ENCODE measurements at places on chromosomes 11 and 22.

DNA sequence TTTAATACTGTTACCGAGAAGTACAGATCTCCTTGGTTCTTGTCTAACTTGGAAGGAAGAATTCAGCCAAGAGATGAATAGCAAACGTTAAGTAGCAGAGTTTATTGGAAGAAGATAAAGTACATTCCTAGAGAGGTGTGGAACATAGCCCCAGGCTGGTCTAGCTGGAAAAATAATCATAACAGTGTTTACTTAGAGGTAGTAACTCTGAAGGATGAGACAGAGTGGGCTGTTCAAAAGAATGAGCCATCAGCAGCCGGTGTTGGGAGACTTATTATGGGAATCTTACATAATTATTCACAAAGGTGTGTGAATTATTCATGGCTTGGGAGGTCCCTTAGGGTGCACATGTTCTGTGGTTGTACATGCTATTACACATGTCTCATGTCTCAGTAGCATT lies 276.5 kb downstream of the LUZP2 start:
- no peak for DNase-seq

GRCh38 chr11:2398664-2399355 lies 1.7 kb upstream of the TSSC4 start:
- no peak for DNase-seq

- no peak for DNase-seq
These were observed 2.5 kb downstream of the USP2 start for GRCh38 chr11:119378851-119379465.

DNA sequence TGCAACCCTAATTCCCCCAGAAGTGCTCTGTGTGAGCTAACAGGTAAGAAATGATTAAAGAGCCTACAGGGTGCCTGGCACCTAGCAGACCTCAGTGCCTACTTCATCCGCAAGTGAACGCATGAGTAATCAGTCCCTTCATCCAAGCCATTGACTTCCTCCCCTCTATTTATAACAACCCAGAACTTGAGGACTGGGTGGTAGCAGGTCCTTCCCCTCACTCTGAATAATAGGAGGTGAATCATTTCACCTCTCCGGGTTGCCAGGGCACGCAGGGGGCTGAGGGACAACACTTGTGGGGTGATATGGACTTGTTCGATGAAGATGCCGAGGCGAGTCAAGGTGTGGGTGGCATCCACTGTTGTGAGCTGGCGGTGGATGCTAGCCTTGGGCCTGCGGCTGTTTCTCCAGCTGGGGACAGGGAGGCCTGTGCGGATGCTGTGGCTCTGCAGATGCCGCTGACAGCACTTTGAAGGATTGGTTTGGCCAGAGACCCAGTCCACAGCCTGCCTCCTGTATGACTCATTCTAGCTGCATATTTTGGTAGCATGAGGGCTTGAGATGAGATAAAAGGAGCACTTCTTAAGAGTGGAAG lies 11.7 kb upstream of the SORL1-AS1 start:
- no peak for DNase-seq

- no peak for DNase-seq
These were observed 30.9 kb downstream of the CHEK2 start for GRCh38 chr22:28710576-28711191.

DNA sequence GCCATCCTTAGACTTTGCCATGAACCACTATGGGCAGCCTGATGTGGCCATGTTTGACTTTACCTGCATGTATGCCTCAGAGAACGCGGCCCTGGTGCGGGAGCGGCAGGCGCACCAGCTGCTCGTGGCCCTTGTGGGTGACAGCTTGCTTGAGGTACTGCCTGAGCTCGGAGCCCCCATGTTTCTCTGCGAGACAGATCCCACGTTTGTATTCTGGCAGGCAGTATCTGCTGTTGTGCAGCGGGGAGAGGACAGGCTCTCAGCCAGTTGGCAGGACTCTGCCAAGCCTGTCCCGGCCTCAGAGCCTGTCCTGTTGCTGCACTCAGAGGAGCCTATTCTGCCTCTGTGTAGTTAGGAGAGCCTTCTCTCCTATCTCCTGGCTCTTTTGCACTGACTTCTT lies 109.9 kb downstream of the MICAL2 start:
- DNase-seq, result no peak

GRCh38 chr11:60918251-60918938 lies 4.4 kb downstream of the TMEM109 start:
- no peak for DNase-seq
